ENCODE measurements at places on chromosomes 13 and 19.

DNA sequence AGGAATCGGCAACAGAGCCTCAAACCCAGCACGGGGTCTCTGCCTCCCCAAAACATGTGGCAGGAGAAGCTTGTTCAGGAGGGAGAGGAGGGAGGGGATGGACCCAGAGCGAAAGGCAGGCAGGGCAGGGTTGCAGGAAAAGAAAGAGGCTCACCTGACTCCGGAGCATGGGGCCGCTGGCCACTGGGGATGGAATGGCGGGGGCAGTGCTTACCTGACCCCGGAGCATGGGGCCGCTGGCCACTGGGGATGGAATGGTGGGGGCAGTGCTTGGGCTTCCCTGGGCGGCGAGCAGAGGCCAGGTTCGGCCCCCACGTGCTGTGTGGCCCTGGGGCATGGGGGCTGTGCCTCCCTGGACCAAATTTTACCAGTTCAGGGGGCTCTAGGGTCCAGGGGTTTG is 13.3 kb upstream of the CELF5 start:
- DNase-seq: no peak

DNA sequence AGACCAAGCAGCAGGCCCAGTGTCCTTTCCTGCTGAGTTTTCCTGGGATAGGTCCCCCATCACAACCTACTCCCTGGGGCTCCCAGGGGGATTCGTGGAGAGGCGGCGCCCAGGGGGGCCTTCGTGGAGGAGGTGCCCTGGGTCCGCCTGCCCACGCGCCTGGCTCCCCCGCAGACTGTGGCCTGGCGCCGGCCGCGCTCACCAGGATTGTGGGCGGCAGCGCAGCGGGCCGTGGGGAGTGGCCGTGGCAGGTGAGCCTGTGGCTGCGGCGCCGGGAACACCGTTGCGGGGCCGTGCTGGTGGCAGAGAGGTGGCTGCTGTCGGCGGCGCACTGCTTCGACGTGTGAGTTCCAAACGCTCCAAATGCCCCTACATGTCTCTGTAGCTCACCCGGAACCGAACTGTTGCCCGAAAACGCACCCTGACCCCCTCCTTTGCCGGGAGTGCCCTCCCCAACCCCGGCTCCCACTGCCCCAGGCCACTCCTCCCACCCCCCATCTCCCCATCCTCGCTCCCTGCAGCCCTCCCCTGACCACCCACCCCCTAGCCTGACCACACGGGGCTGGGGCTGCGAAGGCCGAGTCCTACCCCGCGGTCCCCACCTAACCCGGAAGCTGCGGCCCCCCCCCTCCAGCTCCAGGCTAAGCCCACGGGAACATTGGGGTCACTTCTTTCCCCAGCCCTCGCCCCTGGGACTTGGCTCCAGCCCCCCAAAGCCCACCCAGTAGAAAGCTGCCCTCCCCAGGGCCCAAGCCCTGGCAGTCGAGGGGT is 3.3 kb downstream of the TIMM13 start:
- no peak for DNase-seq

DNA sequence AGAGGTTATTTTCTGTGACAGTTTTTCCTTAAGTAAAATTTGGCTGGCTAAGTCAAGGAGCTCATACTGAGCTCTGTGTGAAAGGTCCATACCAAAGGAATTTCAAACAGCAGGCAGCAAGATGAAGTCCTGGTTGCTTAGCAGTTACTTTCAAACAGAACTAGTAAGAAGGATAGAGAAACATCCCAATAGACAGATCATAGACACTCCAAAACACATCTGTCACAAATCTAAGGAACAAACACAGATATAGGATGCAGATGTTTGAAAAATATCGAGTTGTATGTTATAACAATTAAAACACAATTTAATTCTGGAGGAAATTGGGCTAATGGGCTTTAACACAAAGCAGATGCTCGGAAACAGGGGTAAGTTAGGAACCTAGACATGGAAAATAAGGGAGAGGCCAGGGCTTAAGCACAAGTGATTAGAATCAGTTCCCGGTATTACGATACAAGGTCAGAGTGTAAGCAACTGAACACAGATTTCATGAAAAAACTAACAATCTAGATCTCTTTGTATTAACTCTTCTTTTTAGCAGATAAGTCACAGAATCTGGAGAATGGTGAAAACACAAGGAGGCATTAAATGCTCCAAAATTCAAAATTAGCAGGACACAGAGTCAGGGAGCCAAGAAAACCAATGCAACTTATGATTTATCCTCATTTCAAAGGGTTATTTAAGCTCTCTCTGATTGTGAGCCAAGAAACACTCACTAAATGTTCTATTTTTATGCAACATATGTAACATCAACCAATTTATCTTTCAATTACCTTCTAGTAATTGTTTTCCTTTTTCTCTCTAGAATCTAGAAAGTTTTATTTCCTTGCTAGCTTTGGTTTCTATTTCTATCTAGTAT is 1992.9 kb upstream of the PCDH20 start:
- no peak for DNase-seq

DNA sequence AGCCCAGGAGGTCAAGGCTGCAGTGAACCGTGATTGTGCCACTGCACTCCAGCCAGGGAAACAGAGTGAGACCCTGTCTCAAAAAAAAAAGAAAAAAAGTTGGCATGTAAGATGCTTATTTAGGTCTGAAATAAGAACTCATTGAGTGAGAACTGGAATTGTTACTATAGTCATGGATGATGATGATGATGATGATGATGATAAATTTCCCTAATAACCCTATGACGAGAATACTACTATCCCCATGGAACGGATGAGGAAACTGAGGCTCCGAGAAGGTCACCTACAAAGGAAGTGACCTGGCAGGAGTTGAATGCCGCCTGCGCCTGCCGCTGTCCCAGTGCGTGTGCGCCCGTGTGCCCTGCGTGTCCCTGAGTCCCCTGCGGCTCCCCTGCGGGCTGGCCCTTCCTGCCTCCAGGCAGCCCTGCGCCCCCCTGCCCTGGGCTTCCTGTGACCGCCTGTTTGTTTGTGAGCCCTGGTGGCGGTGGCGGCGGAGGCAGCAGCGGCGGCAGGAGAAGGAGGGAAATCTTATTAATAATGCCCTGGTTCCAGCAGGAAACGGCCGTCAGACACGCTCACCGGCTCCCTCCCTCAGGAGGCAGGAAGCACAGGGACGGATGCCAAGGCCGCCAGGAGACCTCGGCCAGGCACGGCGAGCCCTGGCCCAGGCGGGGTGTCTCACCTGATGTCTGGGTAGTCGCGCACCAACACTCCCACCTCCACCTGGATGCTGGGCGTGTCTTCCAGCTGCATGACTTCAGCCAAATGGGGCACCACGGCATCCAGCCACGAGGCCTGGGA is 29.6 kb downstream of the EXOC3L2 start:
- no peak for DNase-seq

GRCh38 chr13:101382086-101382485 is 34.2 kb downstream of the NALCN start:
- no peak for DNase-seq

DNA sequence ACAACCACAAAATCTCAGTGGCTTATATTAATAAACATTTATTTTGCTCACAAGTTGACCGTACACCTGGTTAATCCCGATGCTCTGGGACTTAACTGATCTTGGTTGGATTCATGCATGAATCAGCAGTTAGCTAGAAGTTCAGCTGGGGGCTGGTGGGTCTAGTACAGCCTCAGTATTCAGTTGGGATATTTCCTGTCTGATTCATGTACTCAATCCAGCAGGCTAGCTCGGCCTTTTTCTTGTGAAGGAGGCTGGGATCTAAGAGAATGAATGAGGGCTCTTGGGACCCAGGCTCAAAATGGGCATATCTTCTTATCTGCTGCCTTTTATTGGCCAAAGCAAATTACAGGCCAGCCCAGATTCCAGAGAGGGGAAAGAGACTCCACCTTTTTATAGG is 178.8 kb downstream of the KCTD12 start:
- DNase-seq: no peak

- no peak for DNase-seq
Measured at GRCh38 chr13:44801990-44802389, 187.3 kb downstream of the NUFIP1 start.

DNA sequence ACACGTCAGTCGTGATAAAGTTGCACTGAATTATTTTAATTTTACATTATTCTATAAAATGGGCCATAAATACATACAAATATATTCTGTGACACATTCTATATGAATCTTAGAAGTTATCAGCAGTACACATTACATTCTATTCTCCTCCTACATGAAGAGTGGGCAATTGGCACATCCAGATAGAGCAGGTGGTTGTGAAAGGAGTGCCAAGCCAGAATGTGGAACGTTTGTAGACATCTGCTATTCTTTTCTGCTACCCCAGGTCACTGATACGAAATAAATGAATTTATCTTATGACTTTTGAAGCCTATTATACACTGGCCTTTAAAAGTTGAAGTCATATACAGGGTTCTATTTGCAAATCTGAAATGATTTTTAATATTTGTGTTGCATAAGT is 373.2 kb downstream of the PCDH17 start:
- DNase-seq: no peak

DNA sequence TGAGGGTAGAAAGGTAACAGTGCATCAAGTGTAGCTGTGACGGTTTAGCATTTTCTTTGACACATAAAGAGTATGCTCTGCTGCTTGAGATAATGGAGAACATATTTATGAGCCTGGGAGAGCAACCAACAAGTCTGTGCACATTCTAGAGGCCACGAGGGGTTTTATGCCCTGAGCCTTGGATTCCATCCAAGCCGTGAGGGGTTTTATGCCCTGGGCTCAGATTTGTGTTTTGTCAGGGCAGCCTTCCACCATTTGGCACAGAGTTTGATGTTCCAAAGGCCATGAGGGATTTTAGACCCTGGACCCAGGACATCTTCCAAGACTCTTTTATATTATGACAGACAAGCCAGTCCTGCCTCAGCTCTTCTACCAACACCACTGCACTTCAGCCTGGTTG is 106.4 kb downstream of the ZNF486 start:
- no peak for DNase-seq

DNA sequence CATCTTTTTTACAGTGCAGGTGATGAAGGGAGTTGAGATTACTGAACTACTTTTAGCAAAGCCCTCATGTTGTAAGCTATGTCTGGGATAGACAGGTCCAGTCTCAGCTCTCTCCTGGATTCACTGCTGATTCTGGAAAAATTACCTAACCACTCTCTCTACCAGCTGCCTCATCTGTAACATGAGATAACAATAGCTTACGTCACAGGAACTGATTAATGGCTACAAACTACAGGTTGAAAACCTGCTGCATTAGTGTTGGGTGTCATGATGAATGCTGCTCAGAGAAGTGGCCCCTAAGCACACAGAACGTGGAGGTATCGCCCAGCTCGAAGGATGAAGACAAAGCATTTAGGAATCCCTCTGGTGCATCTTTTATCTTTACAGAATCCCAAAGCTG is 277.8 kb downstream of the ABCC4 start:
- no peak for DNase-seq

Measured in cortex of kidney (tissue), 1 donor.